HFFc6 (cell line): ENCODE measurements at places on chromosomes 11 and 22. TPM values are rescaled to one million over a fixed set of nuclear protein-coding genes. Genes with fewer than 3 reads are reported as not detected.

SCGB1C1 gene
- not detected in 3 replicates for total RNA-seq

MLC1 gene
- not detected in 2 replicates for total RNA-seq

ZP1 gene
- total RNA-seq: not detected in 2 replicates

TKFC gene
- 31.2 to 41.5 TPM (median 31.5 TPM) in 3 replicates for total RNA-seq

C11orf68 gene
- total RNA-seq: 76.6 to 89.0 TPM (median 78.3 TPM) in 3 replicates

OR52E8 gene
- total RNA-seq: not detected in 3 replicates

RFPL2 gene
- total RNA-seq: not detected in 3 replicates

MS4A4E gene
- total RNA-seq: not detected in 3 replicates

PRG3 gene
- total RNA-seq: not detected in 2 replicates

PATE2 gene
- not detected in 3 replicates for total RNA-seq

MMP1 gene
- total RNA-seq: 537 to 1,116 TPM (median 662 TPM) in 3 replicates

PNPLA5 gene
- total RNA-seq: not detected in 3 replicates

NRIP3 gene
- 7.8 to 16.6 TPM (median 11.2 TPM) in 3 replicates for total RNA-seq

SPTBN2 gene
- 0.08 to 0.15 TPM (median 0.13 TPM) in 3 replicates for total RNA-seq

OR52H1 gene
- total RNA-seq: not detected in 3 replicates

LRRC55 gene
- not detected in 3 replicates for total RNA-seq

LRRC10B gene
- total RNA-seq: not detected in 3 replicates

MS4A7 gene
- total RNA-seq: not detected in 3 replicates

OR8G1 gene
- not detected in 3 replicates for total RNA-seq

THAP7 gene
- 20.1 to 21.5 TPM (median 20.6 TPM) in 3 replicates for total RNA-seq

VWCE gene
- total RNA-seq: 0.73 and 0.83 TPM in 2 replicates

GAL3ST3 gene
- not detected in 3 replicates for total RNA-seq

MRPL17 gene
- 85.5 to 118 TPM (median 91.4 TPM) in 3 replicates for total RNA-seq

ALG8 gene
- 64.5 to 75.9 TPM (median 69.9 TPM) in 3 replicates for total RNA-seq

P2RX3 gene
- total RNA-seq: not detected in 2 replicates

RAC2 gene
- 22.3 to 48.6 TPM (median 32.6 TPM) in 3 replicates for total RNA-seq

OR2AG2 gene
- total RNA-seq: 0.06 to 0.15 TPM in 2 of 3 replicates, not detected in the other

UPK3A gene
- total RNA-seq: not detected in 3 replicates

ROBO4 gene
- total RNA-seq: 0.22 to 0.50 TPM (median 0.48 TPM) in 3 replicates

TRIM3 gene
- total RNA-seq: 14.6 to 17.7 TPM (median 17.1 TPM) in 3 replicates

YPEL4 gene
- 0.48 TPM in 1 of 3 replicates, not detected in the others for total RNA-seq
